T-cell (primary cell): ENCODE measurements at places on chromosomes 4 and X. TPM values are rescaled to one million over a fixed set of nuclear protein-coding genes. Genes with fewer than 3 reads are reported as not detected.

Gene MGAT4D
- total RNA-seq, result not detected

Gene SLITRK4
- not detected for total RNA-seq

Gene GABRA4
- not detected for total RNA-seq

Gene CYLC1
- total RNA-seq, result not detected

Gene HS6ST2
- total RNA-seq, result not detected

Gene RENBP
- total RNA-seq, result 22.2 TPM

Gene GPR34
- not detected for total RNA-seq

Gene GLRA3
- not detected for total RNA-seq

Gene NSG1
- 14.2 TPM for total RNA-seq

Gene SSX4
- not detected for total RNA-seq

Gene GPR50
- not detected for total RNA-seq

Gene PHF8
- total RNA-seq, result 64.8 TPM

Gene SSX3
- not detected for total RNA-seq
